SW480 (cell line): ENCODE measurements at places on chromosomes 4 and X.

DNA sequence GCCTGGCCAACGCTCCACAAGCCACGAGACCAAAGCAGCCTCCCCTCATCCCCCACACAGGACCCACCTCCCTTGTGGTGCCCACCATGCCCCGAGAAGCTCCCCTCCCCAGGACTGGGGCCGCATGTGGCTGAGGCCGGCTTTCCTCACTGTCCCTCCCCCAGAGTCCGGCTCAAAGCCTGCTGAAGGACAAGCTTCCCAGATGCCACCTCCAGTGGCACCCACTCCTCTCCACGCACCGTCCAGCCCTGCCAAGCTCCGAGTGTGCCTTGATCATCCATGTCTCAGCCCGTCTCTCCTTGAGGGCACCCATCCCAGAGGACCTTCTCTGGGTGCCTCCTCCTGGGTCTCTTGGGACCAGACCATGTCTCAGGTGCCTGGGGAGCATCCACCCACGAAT is 58.8 kb upstream of the MXD4 start:
- no peak for DNase-seq

GRCh38 chrX:71496476-71496875 is 36.4 kb upstream of the OGT start:
- DNase-seq = no peak

DNA sequence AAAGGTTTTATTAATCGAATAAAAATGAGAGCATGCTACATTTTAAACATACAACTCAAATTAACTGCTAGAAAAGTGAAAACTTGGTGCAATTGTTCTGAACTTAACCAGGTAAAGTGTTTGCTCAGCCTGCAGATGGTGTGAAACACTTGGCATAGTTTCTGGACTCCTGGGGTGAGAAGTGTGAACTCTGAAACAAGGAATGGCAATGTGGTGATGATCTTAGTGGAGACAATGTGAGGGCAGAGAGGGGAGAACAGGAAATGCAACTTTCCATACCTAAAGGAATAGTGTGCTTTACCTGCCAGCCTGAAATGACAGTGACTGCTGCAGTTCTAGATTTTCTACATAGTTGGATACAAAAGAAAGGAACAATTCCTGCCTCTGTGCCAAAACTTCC is 57.4 kb downstream of the CCSER1 start:
- no peak for DNase-seq

DNA sequence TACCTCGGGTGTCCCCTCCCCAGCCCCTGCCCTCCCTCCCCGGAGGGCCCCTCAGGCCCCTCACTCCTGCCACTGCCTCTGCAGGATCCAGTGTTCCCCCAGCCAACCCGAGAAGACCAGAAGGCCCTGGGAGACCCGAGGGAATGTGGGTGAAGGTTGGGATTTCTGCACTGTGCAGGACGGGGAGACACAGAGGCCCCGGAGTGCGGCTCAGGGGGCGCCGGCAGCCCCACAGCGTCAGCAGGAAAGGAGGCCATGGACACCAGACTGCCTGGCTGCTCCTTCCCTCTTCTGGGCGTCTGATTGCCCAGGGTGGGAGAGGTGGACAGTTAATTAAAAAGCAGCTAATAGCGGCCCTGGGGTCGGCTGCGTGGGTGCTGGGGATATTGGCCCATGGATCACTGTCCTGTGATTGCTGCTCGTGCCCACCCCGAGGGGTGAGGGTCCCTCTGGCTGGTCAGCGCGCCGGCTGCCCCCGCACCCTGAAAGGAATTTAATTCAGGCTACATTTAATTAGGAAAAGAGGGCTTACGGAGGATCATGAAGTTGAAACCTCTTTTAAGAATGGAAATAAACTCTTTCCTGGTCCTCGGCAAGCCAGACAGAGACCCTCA is 57.8 kb upstream of the NKX1-1 start:
- no peak for DNase-seq

GRCh38 chrX:65821721-65822496 is 154.5 kb downstream of the MSN start:
- DNase-seq = no peak

GRCh38 chrX:110509755-110510532 is 151.3 kb downstream of the RTL9 start:
- DNase-seq = peak; percentile 3

- no peak for DNase-seq
These were observed 409.5 kb upstream of the ADGRL3 start for GRCh38 chr4:60790608-60791007.

DNA sequence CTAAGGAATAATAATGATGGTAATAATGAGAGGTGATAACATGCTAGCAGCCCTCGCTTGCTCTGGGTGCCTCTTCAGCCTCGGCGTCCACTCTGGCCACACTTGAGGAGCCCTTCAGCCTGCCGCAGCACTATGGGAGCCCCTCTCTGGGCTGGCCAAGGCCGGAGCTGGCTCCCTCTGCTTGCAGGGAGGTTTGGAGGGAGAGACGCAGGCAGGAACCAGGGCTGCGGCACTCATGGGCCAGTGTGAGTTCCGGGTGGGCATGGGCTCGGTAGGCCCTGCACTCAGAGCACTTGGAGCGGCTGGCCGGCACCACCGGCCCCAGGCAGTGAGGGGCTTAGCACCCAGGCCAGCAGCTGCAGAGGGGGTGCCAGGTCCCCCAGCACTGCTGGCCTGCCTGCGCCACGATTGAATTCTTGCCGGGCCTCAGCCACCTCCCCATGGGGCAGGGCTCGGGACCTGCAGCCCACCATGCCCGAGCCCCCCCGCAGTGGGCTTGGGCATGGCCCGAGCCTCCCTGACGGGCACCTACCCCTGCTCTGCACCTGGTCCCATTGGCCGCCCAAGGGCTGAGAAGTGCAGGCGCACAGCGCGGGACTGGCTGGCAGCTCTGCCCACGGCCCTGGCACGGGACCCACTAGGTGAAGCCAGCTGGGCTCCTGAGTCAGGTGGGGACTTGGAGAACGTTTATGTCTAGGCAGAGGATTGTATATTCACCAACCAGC is 7.1 kb upstream of the ADH1C start:
- DNase-seq = no peak

- no peak for DNase-seq
These were observed 609.3 kb downstream of the IL1RAPL1 start for GRCh38 chrX:29196501-29196900.
